Parietal lobe (tissue), 2 donors: ENCODE measurements at places on chromosomes 11 and 22. TPM values are rescaled to one million over a fixed set of nuclear protein-coding genes. Genes with fewer than 3 reads are reported as not detected.

The UBQLNL gene
- 1.9 TPM for total RNA-seq

The SPA17 gene
- total RNA-seq, result 3.8 TPM

The B3GAT1 gene
- 75.4 TPM for total RNA-seq

The MYRF gene
- 2.8 TPM for total RNA-seq

The OR5D13 gene
- total RNA-seq, result not detected

The EHF gene
- not detected for total RNA-seq

The MYOD1 gene
- total RNA-seq, result not detected

The KDELR3 gene
- total RNA-seq, result 0.31 TPM

The LINC01488 gene
- not detected for total RNA-seq

The C11orf21 gene
- not detected for total RNA-seq

The MRGPRF gene
- total RNA-seq, result not detected

The DEFB131B gene
- total RNA-seq, result not detected

The DEUP1 gene
- 0.31 TPM for total RNA-seq

The OR5D14 gene
- total RNA-seq, result not detected

The SERPIND1 gene
- total RNA-seq, result 1.3 TPM

The MB gene
- total RNA-seq, result not detected

The RIMBP3C gene
- 1.3 TPM for total RNA-seq

The CEND1 gene
- 11.3 TPM for total RNA-seq

The OR4P4 gene
- total RNA-seq, result not detected

The SCGB1A1 gene
- total RNA-seq, result not detected

The MIOX gene
- total RNA-seq, result not detected

The GNAZ gene
- total RNA-seq, result 175 TPM

The ROBO4 gene
- total RNA-seq, result 3.1 TPM

The NAALAD2 gene
- total RNA-seq, result 9.1 TPM

The TMPRSS4 gene
- not detected for total RNA-seq

The SERPING1 gene
- 15.0 TPM for total RNA-seq

The NXPE4 gene
- not detected for total RNA-seq

The SAA1 gene
- not detected for total RNA-seq
